NAMALWA (cell line): ENCODE measurements at places on chromosomes 11 and 22.

DNA sequence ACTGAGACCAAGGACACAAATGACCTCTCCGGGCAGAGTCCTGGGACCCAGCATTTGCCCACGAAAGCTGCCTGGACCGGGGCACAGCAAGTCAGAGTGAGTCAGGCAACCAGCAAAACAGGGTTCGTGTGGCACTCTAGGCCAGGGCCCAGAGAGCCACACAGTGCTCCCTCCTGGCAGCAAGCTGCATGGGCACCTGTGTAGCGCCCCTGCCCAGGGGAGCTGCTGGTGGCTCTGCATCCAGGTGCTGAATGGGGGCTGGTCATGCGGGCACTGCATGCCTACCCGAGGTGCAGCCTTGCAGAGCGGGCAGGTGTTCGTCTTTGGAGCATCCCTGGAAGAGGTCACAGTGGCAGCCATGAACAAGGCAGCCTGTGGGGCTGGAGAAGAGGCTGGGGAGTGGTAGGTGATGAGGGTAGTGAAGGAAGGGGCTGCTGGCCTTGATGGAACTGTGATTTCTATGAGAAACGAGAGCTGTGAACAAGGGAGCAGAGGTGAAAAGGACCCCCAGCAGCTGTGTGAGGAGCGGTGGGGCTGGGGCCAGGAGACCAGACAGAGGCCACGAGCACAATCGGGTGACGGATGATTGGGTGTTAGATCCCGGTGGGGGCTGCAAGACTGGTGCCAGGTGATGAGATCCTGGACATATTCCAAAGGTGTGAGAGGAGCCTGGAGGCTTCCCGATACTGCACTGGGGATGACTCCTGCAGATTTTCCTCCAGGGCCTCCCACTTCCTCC lies 63.3 kb downstream of the DGCR2 start:
- DNase-seq = no peak

DNA sequence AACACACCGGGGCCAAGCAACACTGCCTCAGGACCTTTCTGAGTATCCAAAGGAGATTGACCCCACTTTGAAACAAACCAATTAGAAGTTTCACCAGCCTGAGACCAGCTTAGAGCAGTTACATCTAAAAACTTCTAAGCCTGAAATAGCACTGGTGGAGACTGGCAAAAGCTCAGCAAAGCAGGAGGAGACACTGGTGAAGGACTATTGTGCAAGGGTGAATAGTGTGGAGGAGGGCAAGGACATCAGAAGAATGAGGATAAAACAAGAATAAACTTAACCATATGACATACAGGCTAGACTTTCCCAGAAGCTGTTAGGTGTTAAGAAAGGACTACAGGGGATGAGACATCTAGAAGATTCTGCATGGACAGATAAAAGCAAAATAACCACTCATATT lies 152.4 kb downstream of the FCHSD2 start:
- DNase-seq = no peak

- no peak for DNase-seq
Observed at GRCh38 chr11:1047595-1048156, 11.2 kb upstream of the MUC6 start.

- no peak for DNase-seq
Observed at GRCh38 chr11:76336597-76336996, 44.3 kb downstream of the THAP12 start.

DNA sequence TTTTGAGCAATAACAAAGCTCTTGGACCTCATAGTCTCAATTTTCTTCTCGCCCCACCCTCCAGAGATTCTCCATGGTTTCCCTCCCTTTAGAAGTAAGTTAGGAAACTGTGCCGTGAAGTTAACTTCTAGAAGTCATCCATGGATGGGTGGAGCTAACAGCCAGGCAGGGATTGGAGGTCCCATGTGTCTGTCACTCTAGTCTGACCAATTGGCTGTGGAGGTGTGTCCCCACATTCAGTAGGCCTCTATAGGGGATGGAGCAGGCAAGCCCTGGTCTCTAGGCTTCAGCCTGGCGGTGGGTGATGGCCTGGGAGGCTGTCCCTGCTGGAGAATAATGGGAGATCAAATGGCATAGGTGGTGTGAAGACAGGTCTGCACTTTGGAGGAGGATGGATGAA lies 50.7 kb downstream of the TP53I11 start:
- peak; percentile 91 for DNase-seq

- no peak for DNase-seq
Observed at GRCh38 chr11:19777039-19777376, 64.4 kb downstream of the NAV2 start.

- DNase-seq = no peak
Observed at GRCh38 chr11:4068962-4069361, 25.6 kb upstream of the RRM1 start.

- no peak for DNase-seq
Observed at GRCh38 chr11:72584293-72584938, 89.8 kb downstream of the PDE2A start.

GRCh38 chr22:45319324-45319685 lies 9.6 kb downstream of the FAM118A start:
- no peak for DNase-seq

DNA sequence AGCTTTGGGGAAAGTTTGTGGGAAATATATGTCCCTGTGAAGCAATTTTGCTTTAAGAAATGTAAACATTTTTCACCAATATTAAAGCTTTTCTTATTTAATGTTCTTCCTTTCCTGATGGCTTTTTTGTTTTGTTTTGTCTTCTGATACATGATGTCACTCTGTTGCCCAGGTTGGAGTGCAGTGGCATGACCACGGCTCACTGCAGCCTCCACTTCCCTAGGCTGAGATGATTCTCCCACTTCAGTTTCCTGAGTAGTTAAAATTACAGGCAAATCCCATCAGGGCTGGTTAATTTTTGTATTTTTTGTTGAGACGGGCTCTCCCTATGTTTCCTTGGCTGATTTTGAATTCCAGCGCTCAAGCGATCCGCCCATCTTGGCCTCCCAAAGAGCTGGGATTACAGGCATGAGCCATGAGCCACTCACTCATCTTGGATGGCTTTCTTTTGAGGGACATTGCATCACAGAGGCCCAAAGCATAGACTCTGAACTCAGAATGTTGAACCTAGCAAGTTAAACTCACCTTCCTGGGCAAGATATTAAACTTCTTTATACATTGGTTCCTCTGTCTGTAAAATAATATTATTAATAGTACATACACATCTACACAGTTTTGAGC lies 651 bp upstream of the CARD16 start:
- no peak for DNase-seq

GRCh38 chr11:72300268-72300667 lies 56.3 kb upstream of the PHOX2A start:
- no peak for DNase-seq

DNA sequence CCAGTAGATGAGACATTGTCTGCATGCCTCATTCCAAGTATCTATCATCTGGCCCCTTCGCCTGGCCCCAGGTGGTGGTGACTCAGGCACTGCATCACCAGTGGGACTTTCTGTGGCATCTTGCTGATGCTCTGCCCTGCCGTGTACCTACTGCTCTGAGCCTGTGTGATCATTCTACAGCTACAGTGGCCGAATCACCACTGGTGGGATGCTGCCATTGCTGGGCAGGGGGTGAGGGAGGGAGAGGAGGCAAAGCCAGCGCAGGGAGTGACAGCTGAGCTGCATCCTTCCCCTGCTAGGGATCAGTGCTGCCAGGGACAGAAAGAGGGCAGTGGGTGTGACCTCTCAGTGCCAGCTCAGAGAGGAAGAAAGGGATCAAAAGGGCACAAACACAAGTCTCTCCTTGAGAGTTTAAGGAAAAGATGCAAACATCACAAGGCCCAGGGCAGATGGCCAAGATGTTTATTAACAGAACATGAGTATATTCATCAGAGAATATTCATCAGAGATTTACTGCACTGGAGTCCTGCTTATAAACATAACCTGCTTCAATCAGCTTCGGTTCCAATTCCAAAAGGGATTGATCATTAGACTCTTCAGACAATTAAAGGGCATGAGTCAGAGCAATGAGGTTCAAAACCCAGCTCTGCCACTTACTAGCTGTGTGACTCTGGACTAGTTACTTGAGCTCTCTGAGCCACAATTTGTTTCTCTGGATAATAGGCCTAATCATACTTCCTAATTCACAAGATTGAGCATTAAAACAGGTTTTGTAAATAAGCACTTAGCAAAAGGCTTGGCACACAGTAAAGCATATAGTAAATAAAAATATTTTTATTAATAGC lies 109.8 kb downstream of the NAT10 start:
- no peak for DNase-seq

- peak; percentile 61 for DNase-seq
Observed at GRCh38 chr22:35540595-35541253, at the start of gene RASD2. RASD2 (plus strand) TSS chr22:35540831; CDS start chr22:35546810, 5,979 bp downstream.

DNA sequence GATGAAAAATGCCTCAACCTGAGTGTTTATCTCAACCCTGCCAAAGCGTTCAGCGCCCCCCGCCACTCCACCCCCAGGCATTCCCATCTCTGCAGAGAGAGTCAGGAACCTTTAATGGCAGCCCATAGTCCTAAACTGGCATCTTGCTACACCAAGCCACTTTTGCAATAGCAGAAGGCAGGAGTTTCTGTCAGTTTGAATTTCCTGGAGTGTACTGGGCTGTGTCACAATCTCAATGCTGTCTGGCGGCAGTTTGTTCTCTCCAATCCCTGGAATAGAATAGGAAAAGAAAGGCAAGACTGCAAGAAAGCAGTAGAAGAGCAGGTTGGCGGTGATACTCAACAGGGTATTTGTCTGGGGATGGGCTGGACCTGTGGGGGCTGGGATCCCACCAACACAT lies 32.9 kb upstream of the FLI1 start:
- no peak for DNase-seq

DNA sequence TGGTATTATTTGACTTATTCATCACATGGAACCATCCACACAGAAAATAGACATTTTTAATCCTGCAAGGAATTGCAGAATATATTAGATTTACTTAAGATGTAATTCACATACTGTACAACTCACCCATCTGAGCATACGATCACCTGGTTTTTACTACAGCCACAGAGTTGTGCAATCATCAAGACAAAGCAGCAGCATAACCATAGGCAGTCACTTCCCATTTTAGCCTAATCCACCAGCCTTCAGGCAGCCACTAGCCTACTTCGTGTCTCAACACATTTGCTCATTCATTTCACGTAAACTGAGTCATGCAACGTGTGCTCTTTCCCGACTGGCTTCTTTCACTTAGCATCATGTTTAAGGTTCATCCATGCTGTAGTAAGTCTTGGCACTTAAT lies 23.0 kb downstream of the PIWIL3 start:
- DNase-seq = no peak

GRCh38 chr11:39249566-39250365 lies 2209.7 kb downstream of the LRRC4C start:
- DNase-seq = no peak

- no peak for DNase-seq
Observed at GRCh38 chr11:1220941-1221721, 1.7 kb upstream of the MUC5B start.

DNA sequence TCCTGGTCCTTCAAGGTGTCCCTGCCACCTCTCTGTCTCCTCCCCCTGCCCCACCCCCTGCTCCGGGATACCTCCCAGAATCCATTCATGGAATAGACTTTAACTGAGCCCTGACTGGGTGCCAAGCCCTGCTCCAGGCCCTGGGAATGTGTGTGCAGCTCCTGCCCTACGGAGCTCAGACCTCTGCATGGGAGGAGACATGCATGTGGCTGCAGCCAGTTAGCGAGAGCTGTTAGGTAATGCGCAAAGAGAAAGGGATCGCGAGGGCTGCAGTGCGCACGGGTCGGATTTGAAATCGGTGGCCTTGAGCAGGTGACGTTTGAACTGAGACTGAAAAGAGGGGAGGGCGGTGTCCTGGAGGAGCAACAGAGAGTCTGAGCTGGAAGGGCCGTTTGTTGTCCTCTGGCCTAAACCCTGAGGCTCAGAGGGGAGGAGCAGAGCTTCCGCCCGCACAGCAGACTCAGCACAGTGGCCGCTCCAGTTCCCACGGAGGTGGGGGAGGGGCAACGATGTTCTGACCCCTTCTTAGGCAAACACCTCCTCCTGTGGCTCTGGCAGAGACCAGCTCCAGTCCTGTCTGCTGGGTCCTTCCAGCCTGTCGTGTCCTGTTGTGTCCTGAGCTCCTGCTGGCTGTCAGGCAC lies 19.8 kb upstream of the LRRC10B start:
- DNase-seq = no peak

DNA sequence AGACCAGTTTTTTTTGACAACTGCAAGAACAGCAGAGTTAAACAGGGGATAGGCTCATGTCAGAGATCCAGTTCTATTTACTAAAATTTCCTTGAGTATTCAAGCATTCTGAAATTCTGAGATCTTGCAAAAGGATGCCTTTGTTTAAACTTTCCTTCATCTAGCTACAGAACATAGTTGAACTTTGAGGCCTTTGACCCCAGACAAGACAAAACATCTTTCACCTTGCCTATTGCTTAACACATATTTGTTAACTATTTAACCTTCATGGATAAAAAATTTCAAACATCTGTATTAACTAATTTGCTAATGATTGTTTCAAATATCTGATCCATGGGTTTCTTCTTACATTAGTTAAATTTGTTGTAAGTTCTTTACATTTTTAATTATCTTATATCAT lies 38.2 kb downstream of the GLYATL1 start:
- DNase-seq = no peak

- DNase-seq = no peak
Observed at GRCh38 chr11:75155570-75156422, 4.9 kb downstream of the SLCO2B1 start.

DNA sequence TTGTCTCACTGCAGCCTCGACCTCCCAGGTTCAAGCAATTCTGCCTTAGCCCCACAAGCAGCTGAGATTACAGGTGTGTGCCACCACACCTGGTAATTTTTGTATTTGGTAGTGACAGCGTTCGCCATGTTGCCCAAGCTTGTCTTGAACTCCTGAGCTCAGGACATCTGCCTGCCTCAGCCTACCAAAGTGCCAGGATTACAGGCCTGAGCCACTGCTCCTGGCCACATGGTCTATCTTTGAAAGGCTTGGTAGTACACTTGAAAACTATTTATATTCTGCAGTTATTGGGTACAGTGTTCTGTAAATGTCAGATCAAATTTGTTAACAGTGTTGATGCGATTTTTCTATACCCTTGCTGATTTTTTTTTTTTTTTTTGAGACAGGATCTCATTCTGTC lies 9.5 kb downstream of the CRYBA4 start:
- no peak for DNase-seq

GRCh38 chr11:70493891-70494290 lies 95.6 kb downstream of the CTTN start:
- no peak for DNase-seq

DNA sequence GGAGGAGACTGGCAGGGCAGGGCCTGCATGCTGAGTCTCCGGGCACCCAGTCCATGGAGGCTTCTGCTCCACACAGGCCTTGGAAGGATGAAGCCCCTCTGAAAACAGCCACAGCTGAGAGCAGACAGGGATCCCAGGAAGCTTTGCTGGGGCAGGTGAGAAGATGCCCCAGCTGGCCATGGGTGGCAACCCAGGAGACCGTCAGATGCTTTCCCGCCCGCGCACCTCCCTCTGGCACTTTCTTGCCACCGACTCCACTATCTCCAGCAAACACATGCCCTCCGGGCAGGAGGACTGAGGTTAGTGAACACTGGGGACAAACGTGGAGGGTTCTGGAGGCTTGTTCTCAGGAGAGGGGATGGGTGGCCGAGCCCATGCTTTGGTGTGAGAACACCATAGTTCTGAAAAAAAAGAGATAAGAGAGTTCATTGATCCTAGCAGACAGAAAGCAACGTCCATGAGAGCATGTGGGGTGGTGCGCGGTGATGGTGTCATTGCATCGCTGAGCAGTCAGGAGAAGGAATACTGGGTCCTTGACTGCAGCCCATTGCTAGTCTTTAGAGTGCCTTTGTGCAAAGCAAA lies 2.3 kb downstream of the C1QTNF6 start:
- DNase-seq = no peak

- DNase-seq = no peak
Observed at GRCh38 chr11:72998676-72999075, 143.4 kb downstream of the FCHSD2 start.

GRCh38 chr11:76849376-76849775 lies 11.3 kb upstream of the ACER3 start:
- DNase-seq = no peak
